ENCODE measurements at places on chromosomes 4 and X. TPM values are rescaled to one million over a fixed set of nuclear protein-coding genes. Genes with fewer than 3 reads are reported as not detected.

NCAPG gene
- total RNA-seq, result 13.3 TPM

DNA sequence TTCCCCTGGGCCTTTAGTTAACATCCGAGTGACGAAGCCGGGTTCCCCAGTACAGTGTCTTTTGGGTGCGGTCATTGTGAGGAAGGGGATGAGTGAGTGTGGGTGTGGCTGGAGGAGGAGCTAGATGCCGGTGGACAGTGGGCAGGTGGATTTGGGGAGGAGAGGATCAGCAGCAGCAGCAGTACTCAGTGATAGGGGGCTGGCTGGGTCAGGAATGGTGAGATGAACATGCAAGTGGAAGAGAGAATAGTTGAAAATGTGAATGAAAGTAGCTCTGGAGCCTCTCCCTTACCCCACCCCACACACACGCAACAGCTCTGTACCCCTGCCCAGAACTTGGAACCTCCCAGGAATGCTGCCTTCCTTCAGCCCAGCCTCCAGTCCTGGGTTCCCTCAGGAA is 4.5 kb downstream of the TSR2 start:
- ATAC-seq, result no peak

DNA sequence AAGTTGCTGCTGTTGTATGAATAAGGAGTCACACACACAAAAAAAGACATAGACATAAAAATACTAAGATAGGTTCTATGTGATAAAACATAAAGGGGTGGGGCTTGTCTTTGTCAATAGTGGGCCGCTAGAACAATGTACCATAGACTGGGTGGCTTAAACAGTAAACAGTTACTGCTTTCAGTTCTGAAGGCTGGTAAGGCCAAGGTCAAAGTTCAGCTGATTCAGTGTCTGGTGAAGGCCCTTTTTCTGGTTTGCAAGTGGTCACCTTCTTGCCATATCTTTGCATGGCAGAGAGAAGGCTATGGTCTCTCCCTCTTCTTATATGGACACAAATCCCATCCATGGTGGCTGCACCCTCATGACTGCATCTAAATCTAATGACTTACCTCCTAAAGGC is 1980.7 kb downstream of the PCDH7 start:
- ATAC-seq, result no peak

- ATAC-seq, result no peak
Observed at GRCh38 chr4:47705326-47705981, 132.4 kb downstream of the CORIN start.

FGD1 gene
- 8.2 TPM for total RNA-seq

MAGEA2B gene
- total RNA-seq, result not detected

DNA sequence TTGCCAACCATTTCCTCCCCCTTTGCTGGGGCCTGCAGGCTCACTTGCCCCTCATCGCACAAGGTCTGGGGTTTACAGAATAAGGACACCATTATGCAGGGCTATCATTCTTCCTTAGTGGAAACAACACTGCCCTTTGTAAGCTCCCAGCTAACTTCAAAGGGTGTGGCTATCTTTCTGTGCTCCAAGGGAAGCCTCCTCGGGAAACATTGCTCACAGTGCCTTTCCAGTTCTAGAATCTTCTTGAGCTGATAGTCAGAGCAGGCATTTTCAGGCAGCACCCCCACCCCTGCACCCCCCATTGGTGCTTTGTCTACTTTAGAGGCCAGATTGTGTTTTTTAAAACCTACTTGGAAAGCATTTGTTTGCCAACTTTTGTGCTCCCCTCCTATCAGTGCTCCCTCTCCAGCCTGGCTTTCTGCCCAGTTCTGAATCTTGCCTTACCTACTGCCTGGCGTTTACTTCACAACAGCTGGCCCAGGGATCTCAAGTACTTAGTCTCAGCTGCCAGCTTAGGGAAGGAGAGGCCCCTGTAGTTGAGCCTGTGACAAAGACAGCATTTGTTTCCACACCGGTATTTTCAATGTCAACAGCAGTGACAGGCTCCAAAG is 53.5 kb downstream of the PLAC1 start:
- ATAC-seq, result no peak

DNA sequence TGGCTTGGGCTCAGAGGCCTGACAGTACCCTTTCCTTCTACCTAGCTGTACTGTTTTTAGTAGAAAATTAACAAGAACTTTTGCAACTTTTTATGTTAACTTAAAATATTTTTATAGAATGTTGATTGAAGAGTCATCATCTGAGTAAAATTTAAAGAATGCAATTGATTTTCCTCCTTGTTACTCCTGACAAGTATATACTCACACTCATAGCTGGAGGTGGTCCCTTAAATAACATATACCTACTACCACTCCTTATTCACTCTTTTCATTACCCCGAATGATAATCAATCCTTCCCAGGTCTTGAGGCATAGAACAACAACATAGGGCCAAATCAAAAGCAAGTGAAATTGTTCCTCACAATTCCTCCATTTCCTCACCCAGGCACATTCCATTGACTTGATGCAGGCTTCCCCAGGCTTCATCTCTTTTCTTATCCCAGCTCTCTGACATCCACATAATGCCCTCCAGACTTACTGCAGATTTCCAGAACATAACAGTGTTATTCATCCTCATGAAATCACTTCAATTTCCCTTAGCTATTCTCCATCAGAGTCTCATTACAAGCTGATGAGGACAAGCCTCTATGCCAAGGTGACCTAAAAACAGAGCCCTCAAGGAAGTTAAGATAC is 73.2 kb upstream of the ANXA10 start:
- ATAC-seq, result no peak

APLN gene
- 0.28 TPM for total RNA-seq

DNA sequence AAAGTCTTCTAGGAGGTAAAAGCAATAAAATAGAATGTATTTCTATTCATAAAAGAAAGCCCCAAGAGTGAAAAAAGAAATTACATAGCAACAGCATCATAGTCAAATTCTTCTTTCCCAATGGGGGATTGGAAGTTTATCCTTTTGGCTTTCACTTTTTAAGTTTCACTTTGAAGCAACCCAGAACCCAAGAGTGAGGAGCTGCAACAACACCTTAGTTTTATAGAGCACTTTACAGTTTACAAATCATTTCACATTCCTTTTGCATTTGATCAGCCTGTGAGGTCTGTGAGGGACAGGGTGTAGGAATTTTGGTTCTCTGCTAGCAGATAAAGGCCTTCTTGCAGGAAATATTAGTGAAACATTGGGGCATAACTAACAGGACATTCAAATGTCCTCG is 112.0 kb upstream of the NDP start:
- ATAC-seq, result no peak

GRCh38 chr4:72394012-72394663 is 174.9 kb downstream of the ADAMTS3 start:
- peak; percentile 97 for ATAC-seq

ADGRA3 gene
- total RNA-seq, result 6.3 TPM

- no peak for ATAC-seq
Observed at GRCh38 chrX:71912156-71912555, 1.5 kb downstream of the NHSL2 start.

DNA sequence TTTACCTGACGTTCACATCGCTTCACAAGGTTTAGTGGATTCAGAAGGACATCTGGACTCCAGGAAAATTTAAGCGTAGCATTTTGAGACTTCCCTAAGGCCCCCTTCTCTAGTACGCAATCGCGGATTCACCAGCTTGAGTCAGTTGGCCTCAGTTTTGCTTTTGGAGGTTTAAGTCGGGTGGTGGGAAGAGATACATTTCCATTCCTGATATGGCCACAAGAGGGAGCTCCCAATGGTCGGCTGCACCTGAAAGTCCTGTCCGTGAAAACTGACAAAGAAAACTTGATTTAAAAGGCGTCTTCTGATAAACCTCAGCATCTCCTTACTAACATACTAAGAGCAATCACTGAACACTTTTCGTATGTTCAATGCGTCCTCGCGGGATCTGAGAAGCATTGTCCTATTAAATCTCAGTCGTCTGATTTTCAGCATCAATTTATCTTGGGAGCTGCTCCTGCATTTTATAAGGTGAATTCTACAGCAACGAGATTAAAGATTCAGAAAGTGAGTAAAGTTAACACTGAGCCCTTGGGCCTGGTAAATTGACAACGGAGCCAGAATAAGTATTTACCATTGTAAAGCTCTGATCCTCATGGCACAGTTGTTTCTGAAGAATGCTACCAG is 50.6 kb downstream of the LGI2 start:
- ATAC-seq, result peak; percentile 67

LAMP2 gene
- total RNA-seq, result 131 TPM

- no peak for ATAC-seq
Observed at GRCh38 chrX:15989716-15990115, 133.6 kb upstream of the GRPR start.

GRCh38 chr4:152246659-152247058 is 289.2 kb downstream of the FBXW7 start:
- ATAC-seq, result no peak
